ENCODE measurements at places on chromosomes 7 and 10.

DNA sequence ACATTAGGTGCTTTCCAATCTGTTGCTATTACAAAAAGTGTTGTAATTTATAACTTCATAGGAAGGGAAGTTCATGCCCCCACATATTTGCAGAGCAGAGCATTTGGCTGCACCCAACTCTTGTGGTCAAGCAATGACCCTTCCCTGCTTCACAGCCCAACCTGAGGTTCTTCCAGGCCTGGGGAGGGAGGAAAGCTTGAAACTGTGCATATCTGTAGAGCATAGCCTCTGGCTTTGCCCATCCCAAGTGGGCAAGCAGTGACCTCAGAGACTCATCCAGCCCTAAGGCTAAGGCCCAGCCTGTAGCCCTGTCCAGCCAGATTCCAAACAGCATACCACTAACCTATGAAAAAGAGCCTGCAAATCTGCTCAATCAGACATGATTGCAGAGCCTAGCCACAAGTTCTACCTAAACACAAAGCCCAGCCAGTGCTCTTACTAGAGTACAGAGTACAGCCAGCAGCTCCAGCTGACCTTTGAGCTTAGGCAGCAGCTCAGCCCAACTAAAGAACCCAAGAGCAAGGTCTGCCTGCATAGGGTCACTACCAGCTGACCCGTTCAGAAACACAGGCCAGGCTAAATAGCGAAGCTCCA lies 14.4 kb upstream of the GSTK1 start:
- peak; percentile 73 for DNase-seq

GRCh38 chr10:110455446-110455845 lies 42.3 kb upstream of the DUSP5 start:
- DNase-seq, result no peak

GRCh38 chr7:93578762-93579161 lies 4.2 kb upstream of the CALCR start:
- no peak for DNase-seq

DNA sequence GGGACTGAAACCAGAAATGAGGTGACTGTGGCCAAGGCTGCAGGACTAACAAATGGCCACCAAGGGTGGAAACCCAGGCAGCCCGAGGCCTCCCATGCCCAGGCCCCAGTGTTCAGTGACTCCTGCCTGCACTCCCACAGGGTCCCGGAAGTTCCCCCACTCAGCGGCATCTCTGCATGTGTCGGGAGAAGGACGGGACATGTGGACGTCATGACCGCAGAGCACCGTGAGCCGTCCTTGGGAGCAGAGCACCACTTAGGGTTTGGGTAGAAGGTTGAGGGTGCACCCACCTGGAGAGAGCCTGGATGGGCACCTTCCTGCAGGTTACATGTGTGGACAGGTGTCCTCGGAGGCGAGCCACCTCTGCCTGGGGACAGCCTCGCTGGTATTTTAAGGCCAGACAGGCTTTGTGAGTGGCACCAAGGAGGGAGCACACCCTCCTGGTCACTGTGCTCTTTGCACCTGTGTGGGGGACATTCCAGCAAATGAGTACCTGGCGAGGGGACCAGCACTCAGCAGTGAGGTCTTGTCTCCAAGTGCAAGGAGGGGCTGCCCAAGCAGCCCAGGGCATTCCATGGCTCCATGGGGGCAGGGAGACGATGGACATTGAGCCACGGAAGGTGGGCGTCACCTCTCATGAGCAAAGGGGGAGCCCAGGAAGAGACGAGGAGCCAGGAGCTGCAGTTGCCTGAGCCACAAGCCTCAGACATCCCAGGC lies 95.3 kb upstream of the TCERG1L start:
- DNase-seq, result no peak

DNA sequence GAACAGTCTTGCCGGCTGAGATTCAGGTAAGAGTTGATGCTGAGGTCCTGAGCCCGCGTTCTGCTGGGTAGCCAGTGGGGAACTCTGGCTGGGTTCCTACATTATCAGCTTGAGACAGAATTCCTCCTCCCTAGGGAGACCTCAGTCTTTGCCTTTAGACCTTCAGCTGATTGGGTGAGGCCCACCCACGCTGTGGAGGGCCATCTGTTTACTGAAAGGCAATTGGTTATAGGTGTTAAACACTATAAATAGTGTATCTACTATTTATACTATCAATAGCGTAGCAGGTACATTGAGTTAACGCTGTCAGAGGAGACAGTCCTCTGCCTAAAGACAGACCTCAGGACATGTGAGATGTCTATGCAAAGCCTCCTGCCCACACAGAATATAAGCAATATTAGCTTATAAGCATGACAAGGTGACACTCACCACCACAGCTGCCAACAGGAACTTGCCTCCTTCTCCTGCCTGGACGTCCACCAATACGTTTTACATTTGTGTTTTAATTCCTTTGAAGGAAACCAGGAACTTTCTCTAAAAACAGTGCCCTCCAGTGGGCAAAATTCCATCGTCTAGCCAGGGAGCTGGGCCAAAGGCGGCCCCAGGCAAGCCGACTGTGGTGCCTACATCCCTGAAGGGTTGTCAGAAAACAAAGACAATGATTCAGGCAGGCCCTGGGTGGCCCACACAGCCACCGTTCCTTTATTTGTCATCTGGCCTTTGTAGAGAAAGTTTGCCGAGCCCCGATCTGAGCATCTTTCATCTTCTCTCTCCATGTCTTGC lies 58.8 kb downstream of the INSIG1 start:
- no peak for DNase-seq

- no peak for DNase-seq
Measured at GRCh38 chr10:71204746-71205145, 7.6 kb upstream of the UNC5B start.

- no peak for DNase-seq
Measured at GRCh38 chr7:139124084-139124914, 14.8 kb upstream of the ZC3HAV1 start.

- no peak for DNase-seq
Measured at GRCh38 chr10:51588984-51589383, 110.4 kb downstream of the CSTF2T start.

DNA sequence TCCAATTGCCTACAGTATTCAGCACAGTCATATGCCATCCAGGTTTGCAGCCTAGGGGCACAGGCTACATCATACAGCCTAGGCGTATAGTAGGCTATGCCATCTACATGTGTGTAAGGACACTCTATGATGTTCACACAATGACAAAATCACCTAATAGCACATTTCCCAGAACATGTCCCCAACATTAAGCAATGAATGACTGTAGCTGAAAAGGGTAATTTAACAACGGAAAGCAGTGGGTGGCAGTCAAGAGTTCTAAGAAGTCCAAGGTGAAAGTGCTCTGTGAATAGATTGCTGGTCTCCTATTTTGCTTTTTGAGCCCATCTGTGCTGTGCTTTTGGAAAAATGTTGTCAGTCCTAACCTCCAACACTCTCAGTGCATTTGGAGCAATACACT lies 162.6 kb downstream of the KLF6 start:
- DNase-seq, result no peak

DNA sequence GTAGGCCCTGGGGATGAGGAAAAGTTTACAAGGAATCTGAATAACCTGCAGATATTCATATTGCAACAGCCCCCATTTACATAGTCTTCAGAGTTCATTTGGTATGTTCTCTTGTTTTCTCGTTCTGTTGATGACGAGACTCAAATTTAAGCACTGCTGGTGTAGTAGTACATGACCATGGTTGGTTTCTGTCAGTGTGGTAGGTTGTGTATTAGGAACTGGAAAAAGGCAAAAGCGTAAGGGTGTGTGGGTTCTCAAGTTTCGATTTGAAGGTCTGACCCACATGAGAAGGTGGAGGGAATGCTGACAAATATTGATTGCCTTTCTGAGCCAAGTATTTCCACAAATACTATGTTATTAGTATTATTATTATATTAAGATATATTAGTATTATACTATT lies 151.7 kb downstream of the AUTS2 start:
- no peak for DNase-seq

DNA sequence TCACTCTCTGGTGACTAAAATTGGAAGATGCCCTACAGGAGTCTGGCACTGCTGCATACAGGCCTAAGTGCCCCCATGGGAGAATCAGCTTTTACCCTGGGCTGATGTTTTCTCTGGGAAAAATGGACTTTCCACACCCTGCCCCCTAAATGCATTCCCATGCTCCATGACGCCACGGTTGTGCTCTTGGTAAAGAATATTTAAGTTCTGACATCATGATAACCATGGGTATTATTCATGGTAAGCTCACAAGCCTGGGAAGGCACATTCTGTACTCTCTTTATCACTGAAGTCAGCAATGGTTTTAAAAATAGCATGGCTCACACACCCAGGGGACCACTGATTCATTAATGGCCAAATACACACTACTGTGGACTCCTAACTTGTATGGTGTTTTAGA lies 43.4 kb downstream of the HIPK2 start:
- DNase-seq, result peak; percentile 85

DNA sequence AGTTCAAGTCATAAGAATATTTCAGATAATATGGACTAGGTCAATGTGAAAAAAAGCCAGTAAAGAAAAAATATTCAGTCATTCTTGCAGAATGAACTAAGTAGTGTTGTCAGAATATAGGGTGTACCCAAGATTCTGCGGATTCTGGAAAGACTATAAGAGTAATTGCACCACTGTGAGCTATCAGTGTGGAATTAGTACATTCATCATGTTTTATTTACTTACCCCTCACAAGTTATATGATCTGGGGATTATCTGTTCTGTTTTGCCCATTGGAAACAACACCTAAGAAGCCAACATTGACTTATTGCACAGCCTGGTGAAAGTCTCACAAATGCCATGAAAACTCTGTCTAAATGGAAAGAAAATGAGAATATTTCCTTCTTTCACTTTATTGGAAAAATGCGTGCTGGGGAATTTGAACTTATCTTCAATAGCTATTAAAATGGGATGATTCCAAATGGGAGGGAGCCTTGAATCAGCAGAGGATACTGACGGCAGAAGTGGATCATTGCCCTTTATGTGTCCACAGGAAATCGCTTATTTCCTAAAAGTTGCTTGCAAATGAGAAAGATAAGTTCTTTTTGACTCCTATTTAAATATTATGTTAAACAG lies 563.3 kb upstream of the POM121L12 start:
- no peak for DNase-seq

- no peak for DNase-seq
Measured at GRCh38 chr7:27303026-27303425, 60.4 kb downstream of the EVX1 start.

GRCh38 chr10:124802313-124802675 lies 675 bp downstream of the ABRAXAS2 start:
- peak; percentile 8 for DNase-seq

- peak; percentile 58 for DNase-seq
Measured at GRCh38 chr10:61937631-61938351, 36.3 kb downstream of the ARID5B start.

DNA sequence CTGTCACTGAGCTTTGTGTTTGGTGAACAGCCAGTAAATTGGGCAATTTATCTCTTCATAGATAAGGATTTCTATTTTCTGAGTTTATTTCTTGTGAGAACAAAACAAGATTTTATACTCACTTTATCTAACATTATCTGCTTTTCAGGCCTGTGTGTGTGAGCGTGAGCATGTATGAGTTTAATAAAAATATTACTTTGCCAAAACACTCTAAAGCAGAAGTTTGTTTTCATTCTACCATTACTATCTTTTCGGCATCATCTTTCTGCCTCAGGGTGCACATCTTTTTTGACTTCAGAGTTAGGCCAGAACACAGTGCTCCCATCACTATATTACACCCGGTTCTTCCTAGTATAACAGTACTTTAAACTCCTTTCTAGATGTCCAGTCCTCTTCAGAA lies 13.0 kb downstream of the ZWINT start:
- no peak for DNase-seq

DNA sequence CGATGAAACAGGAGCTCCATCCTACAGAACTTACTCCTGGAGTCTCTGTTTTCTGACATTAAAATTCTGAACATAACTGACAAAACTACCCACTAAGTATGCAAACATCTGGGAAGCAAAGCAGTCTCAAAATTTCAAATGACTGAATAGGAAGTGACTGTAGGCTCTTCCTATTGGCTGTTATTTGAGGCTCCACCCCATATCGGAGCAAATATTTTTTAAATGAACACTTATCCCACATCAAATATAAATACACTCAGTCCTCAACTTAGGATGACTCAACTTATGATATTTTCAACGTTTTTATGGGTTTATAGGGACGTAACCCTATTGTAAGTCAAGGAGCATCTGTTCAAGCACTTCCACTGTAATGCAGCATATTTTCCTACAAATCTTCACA lies 8.8 kb downstream of the HSPA12A start:
- DNase-seq, result peak; percentile 72

DNA sequence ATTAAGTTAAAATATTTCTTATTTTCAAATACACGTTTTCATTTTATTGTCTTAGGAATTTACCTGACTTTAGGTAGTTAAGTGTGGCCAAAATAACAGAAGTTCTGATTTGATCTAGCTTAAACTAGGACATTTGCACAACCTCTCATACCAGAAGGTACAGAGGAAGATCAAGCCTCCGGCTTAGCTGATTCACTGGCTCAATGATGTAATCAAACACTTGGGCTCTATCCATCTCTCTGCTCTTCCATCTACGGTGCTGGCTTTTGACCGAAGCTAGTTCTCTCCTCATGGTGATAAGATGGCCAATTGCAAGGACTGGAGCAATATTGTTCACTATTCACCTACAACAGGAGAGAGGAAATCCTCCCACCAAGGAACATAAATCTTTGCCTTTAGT lies 12.2 kb upstream of the HYCC1 start:
- DNase-seq, result no peak

DNA sequence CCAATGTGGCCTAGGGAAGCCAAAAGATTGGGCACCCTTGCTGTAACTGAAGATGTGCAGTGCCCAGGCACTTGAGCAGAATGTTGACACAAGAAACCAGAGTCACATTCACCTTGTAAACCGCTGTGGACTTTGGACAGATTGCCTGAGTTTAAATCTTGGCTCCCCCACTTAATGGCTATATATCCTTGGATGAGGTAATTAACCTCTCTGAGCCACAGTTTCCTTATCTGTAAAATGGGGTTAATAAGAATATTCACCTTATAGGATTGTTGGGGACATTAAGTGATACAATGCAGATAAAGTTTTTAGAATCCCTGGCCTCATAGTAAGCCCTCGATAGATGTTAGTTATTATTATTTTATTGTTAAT lies 331.0 kb downstream of the LRMDA start:
- no peak for DNase-seq

DNA sequence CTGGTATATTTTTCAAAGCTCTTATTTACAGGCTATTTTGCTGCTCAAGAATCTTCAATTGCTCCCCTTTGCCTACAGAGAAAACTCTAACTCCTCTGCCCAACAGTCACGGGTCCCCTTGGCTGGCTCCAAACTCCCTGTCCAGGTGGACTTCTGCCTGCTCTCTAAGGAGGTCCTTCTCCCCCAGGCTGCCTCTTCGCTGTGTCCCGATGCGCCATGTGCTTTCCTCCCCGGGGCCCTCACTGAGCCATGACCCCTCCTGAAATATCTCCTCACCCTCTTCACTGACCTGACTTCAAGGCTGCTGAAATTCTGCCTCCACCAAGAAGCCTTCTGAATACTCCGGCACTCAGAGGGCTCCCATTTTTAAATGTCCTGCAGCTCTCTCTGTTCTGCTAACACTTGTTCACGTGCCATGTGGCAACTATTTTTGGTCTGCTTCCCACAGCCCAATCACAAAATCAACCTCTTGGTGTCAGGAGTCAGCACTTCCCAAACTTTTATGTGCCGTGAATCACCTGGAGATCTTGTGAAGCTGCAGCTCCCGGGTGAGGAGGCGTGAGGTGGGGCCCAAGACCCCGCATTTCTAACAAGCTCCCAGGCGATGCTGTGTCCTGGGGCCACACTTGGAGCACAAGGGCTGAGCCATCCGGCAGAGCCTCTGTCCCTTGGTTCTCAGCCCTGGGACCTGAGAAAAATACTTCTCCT lies 85.7 kb upstream of the COL13A1 start:
- no peak for DNase-seq

GRCh38 chr7:6092953-6093354 lies 61.8 kb downstream of the ANKRD61 start:
- no peak for DNase-seq

GRCh38 chr7:64882341-64883112 lies 20.5 kb upstream of the ZNF273 start:
- no peak for DNase-seq
